Regular cardiac myocyte (primary cell): ENCODE measurements at places on chromosomes 5 and 9. TPM values are rescaled to one million over a fixed set of nuclear protein-coding genes. Genes with fewer than 3 reads are reported as not detected.

NPR2 gene
- 10.9 and 18.3 TPM in 2 replicates for total RNA-seq

TAF11L10 gene
- not detected in 2 replicates for total RNA-seq

PCSK1 gene
- total RNA-seq, result 0.19 and 2.3 TPM in 2 replicates

STX17 gene
- 17.1 and 21.4 TPM in 2 replicates for total RNA-seq
